Activated CD8-positive, alpha-beta memory T cell treated with anti-CD3 and anti-CD28 coated beads for 48 hours (primary cell): ENCODE measurements at places on chromosomes 1 and 21.

GRCh38 chr1:17307946-17308345 is at the start of gene PADI4:
Gene PADI4, plus strand, starts transcription at chr1:17308197. Its CDS starts 26 bp downstream, at chr1:17308223.
- DNase-seq: no peak

DNA sequence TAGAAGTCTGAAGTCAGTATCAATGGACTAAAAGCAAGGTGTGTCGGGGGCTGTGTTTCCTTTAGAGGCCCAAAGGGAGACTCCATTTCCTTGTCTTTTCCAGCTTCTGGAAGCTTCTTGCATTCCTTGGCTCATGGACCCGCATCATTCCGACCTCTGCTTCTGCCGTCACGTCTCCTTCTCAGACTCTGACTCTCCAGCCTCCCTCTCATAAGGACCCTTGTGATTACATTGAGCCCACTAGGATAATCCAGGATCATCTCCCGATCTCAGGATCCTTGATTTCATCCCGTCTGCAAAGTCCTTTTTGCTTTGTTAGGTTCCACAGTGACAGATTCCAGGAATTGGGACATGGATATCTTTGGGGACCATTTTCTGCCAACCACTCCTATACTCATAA is 265.8 kb upstream of the CSF3R start:
- DNase-seq: no peak

DNA sequence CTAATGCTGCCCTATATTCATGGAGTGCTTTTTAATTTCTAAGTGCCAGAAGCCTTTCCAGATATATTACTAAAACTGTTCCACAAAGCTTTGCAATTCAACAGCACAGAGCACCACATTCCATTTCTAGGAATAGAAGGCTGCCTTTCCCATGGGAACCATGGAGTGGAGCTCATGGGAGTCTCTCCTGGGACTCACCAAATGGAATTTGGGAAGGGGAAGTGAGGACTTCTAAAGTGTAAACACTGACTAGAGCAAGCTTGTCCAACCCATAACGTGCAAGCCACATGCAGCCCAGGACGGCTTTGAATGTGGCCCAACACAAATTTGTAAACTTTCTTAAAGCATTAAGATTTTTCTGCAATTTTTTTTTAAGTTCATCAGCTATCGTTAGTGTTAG is 190.4 kb upstream of the TNR start:
- no peak for DNase-seq

GRCh38 chr1:230328342-230329015 is 97.7 kb downstream of the PGBD5 start:
- no peak for DNase-seq

- DNase-seq: no peak
Observed at GRCh38 chr1:218674280-218674773, 329.2 kb downstream of the TGFB2 start.

GRCh38 chr1:63739452-63739851 is 34.4 kb upstream of the ROR1 start:
- DNase-seq: no peak

GRCh38 chr1:25829046-25829445 is 9.3 kb downstream of the MTFR1L start:
- no peak for DNase-seq

GRCh38 chr1:81781749-81782148 is 19.0 kb upstream of the ADGRL2 start:
- DNase-seq: no peak

- DNase-seq: no peak
Observed at GRCh38 chr1:109225711-109226445, 12.2 kb downstream of the SARS1 start.

- DNase-seq: no peak
Observed at GRCh38 chr1:183980951-183981525, 56.5 kb downstream of the COLGALT2 start.

- DNase-seq: no peak
Observed at GRCh38 chr1:228891272-228892034, 156.2 kb downstream of the RHOU start.

GRCh38 chr1:100452641-100453040 is 85.3 kb upstream of the GPR88 start:
- DNase-seq: no peak

DNA sequence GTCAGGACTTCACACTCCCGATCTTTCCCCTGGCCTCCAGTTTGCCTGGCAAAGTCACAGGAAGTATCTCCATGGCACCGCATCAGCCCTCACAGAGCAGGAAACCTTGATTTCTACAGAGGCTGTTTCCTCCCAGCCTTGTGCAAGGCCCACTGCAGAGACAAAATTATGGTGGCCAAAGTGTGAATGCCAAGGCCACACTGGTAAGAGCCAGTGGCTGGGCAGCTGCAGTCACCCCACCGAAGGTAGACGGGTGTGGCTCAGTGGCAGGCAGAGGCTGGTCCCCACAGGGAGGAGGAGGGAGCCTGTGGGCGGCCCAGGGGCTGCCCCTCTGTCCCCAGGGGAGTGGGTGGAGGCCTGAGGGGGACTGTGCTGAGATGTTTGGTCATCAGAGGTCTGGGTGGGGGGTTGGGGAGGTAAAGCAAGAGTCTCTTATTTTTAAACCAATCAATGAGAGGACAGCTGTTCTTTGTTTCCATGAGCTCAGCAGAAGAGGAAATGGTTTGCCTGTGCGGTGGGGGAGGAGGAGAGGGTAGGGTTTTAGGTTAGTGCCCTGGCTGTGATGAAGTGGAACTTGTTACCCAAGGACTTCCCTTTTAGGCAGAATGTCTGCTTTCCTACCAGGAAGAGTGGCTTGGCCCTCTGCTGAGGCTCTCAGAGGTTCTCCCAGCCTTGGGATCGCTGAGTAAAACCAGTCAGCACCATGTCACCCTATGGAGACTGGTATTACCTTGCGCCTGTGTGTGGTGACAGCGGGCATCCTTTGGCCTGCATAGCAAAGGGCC is 18.0 kb upstream of the BTG2 start:
- no peak for DNase-seq

DNA sequence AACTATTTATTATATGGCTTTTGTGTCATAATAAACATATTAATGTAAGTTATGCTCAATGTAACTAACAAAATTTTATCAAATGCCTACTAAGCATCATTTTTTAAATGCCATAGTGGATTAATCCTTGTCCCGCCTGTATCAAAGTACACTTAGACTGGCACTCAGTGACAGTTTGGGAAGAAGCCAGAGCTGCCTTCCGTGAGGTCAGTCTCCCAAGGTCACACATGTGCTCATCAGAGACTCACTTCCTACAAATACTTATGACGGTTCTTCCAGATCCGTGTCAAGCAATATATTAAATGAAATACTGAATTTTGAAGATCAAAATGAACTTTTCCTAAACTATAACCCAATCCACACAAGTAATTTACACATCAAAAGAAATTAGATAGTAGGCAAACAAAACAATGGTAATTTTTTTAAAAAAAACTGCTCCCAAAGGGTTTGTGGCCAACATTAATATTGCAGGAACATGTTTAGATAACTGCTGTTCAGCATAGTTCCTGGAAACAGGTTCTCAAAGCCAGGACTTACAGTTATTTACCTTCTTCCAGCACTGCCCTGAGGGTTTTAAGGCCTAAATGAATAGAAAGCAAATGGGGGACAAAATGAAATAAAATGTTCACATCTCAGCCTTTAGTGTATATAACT is 27.2 kb downstream of the WLS start:
- no peak for DNase-seq

- no peak for DNase-seq
Observed at GRCh38 chr1:201192261-201192788, 1.7 kb downstream of the IGFN1 start.

DNA sequence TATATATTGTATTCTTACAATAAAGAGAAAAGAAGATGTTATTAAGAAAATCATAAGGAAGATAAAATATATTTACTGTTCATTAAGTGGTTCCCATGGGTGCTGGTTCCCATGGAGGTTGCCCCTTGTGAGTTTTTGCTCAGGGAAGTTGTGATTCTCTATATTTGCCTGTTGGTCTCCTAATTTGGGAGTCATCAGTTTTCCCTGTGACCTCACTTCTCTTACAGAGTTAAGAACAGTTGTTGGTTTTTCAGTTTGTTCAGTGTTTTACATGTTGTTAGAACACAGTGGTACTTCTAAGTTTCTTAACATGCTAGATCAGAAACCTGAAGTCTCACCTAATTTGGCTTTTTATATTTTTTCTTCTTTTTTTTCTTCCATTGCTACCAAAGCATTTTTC is 109.2 kb downstream of the OSBPL9 start:
- no peak for DNase-seq

DNA sequence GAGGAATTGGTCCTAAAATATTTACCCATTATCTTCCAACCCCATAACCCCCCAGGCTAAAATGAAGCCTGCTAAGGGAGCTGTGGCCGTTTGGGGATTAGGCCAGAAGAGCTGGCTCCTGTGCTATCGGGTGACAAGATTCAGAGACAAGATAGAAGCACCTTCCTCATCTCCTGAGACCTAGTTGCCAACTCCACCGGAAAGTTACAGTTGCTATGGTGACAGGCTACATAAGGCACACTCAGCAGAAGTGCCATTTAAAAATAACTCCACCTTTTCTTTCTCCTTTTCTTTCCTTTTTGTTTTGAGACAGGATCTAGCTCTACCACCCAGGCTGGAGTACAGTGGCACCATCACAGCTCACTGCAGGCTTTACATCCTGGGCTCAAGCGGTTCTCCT is 43.6 kb upstream of the ROR1 start:
- no peak for DNase-seq

- no peak for DNase-seq
Observed at GRCh38 chr1:243903895-243904294, 53.9 kb upstream of the AKT3 start.

DNA sequence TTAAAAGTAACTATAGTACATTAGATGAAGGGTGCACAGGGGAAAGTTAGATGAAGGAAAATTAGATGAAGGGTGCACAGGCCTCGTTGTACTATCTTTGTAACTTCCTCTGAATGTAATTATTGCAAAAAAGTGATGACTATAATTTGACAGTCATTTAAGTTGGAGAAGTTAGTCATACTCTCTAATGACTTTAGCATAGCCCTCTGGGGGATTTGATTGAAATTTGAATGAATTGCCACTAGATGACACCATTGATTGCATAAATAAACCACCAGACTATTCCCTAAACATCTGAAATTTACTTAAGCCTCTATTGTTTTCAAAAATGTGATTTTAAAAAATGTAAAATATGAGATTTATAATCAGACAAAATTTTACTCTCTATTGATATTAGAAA is 102.6 kb downstream of the TPR start:
- no peak for DNase-seq

DNA sequence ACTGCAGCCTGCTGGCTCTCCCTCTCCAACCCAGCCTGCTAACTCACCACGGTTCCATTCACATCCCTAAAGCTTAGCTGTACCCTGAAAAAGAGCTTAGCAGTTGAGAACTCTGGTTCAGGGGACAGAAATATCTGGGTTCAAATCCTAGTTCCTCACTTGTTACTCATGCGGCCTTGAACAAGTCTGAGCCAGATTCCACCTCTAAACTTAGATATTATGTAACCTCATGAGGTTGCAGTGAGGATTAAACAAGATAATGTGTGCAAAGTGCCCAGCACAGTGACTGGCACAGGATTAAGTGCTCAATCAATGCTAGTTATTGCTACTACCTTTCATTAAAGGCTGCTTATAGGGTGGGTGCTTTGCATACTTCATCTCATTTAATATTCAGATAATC is 41.3 kb upstream of the DHCR24 start:
- no peak for DNase-seq

- DNase-seq: no peak
Observed at GRCh38 chr1:72954943-72955342, 672.6 kb upstream of the NEGR1 start.

DNA sequence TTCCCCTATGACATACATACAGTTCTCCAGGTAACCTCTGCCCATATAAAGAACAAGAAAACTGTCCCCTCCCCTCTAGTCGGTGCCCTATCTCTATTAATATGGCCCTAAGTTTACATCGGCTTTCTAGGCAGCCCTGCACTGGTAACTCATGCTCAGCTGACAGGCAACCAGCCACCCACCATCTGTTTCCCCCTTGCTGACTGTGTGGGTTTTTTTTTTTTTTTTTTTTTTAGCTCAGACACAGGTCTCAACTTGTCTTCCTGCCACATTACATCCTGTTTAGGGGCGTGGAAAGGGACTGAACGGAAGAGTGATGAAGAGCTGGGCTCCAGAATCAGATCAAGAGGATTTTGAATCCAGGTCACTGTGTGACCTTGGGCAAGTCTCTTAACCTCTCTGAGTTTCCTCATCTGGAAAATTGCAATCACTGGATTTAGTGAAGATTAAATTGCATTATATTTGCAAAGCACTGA is 14.0 kb downstream of the LAPTM5 start:
- no peak for DNase-seq

DNA sequence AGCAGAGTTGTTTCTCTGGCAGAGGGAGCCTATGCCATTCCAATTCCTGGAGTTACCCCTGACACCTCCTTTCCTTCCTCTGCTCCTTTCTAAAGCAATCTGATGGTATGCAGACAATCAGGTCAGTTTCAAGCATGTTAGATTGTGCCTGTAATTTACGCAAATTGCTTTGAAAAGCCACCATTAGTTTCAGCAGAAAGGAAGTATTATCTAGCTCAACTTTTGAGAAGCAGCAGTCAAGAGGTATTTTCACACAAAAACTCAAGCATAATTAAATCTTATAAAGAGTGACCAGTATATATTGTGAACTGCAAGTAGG is 2.2 kb downstream of the ERRFI1 start:
- DNase-seq: no peak

DNA sequence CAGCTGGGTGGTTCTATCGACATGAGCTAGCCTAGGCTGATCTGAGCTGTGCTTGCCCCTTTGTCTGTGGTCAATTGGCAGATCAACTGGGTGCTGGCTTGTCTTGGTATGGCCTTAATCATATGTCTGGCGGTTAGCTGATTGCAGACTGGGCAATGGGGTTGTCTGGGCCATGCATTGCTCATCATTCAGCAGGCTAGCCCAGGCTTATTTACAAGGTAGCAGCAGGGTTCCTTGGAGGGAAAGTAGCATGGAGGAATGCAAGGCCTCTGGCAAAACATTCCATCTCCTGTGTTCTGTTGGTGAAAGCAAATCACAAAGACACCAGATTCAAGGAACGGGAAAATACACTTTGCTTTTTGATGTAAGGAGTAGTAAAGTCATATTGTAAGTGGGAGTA is 84.0 kb upstream of the IVNS1ABP start:
- DNase-seq: no peak

GRCh38 chr1:59978026-59978425 is 51.5 kb upstream of the CYP2J2 start:
- DNase-seq: no peak

GRCh38 chr1:28111157-28111556 is 22.7 kb upstream of the EYA3 start:
- DNase-seq: no peak
